ENCODE measurements at places on chromosomes 16 and 17. TPM values are rescaled to one million over a fixed set of nuclear protein-coding genes. Genes with fewer than 3 reads are reported as not detected.

DHRS7C gene
- not detected for total RNA-seq

SLC2A4 gene
- total RNA-seq: 0.14 TPM

TRIM16 gene
- 109 TPM for total RNA-seq

MT1A gene
- total RNA-seq: not detected

IL17C gene
- not detected for total RNA-seq

TBX2 gene
- not detected for total RNA-seq

ANKFN1 gene
- not detected for total RNA-seq

SUPT6H gene
- 29.4 TPM for total RNA-seq

CLEC19A gene
- not detected for total RNA-seq

CSF3 gene
- total RNA-seq: not detected

CDC6 gene
- 1.4 TPM for total RNA-seq

APOBR gene
- total RNA-seq: 0.07 TPM

TEX19 gene
- total RNA-seq: not detected

P2RX1 gene
- not detected for total RNA-seq

CES3 gene
- 1.4 TPM for total RNA-seq

TM4SF5 gene
- not detected for total RNA-seq

ATP2A1 gene
- total RNA-seq: 0.43 TPM

PRR15L gene
- total RNA-seq: 4.5 TPM
